NCI-H1048 (cell line): ENCODE measurements at places on chromosomes 12 and 14.

GRCh38 chr12:115072712-115073111, 388.7 kb upstream of the TBX3 start:
- DNase-seq = no peak

- no peak for DNase-seq
Observed at GRCh38 chr12:5973461-5974115, 28.5 kb upstream of the ANO2 start.

- no peak for DNase-seq
Observed at GRCh38 chr14:34043627-34044372, 92.9 kb upstream of the EGLN3 start.

- DNase-seq = no peak
Observed at GRCh38 chr12:45268672-45269411, 52.9 kb downstream of the ANO6 start.
